ENCODE measurements at places on chromosomes 12 and 14.

DNA sequence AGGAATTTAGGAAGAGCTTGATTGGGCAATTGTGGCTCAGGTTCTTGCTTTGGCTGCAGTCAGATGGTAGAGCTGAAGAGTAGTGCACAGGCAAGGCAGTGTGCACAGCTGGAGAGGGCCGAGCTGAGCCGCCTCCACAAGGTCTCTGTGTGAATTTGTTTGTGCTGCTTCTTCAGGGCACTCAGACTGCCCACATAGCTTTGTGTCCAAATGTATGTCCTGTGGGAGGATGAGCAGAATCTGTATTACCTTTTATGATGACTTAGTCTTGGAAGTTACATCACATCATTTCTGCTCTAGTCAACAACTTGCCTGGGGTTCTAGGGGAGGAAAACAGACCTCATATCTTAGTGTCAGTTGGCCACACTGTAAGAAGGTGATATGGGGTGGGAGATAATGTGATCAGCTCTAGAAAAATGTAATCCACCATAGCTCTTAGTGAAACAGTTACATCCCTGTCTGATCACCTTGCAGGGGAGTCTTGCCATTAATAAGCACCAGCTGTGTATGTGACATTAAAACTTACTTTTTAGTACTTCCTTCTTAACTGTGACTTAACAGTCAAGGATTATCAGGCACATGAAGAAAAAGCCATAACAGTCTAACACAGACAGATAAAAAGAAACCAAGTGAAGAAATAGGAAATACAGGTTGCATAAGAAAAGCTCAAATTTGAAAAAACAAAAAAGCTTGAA lies 53.4 kb downstream of the RCOR1 start:
- DNase-seq: no peak

DNA sequence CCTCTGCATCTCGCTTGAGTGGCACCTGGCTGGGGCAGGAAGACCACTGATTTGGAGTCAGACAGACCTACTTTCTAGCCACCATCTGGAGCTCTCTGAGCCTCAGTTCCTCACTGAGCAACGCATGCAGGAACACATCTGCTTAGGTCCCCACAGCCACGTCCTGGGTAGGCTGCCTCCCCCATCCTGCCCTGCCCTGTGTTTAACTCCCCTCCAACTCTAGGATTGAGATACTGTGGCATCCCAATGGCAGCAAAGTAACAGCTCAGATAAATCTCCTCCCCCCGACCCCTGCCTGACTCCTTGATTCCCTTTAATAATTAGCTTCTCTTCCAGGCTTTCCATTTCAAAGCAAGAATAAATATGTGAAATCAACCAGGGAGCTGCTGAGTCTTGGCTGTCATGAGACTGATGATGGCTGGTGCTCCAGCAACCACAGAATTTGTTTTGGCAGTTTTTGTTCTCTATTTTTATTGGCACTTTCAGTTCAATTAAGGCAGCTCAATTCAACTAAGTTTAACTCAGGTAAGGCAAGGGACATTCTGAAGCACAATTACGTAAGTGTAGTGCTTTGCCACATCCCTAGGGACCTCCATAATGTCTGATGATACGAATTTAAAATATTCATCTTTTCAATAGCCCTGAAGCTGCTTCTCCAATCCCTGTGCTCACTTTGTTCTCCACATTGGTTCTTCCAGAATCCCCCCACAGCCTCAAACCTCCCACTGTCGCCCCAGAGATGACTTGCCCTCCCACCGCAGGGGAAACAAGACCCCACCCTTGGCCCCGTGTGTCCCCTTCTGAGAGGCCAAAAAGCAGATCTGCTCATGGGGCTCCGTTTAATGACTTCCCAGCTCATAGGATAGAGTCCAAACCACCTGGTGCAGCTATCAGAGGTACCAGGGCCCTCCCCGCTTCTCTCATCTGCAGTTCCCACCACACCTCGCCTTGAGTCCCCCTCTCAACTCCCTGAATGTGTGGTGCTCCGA lies 58.2 kb downstream of the ESR2 start:
- DNase-seq: no peak

- DNase-seq: no peak
Observed at GRCh38 chr12:51351913-51352532, 5.5 kb upstream of the CELA1 start.

- DNase-seq: no peak
Observed at GRCh38 chr14:85565862-85566296, 35.9 kb downstream of the FLRT2 start.

GRCh38 chr12:13947276-13947946 lies 34.0 kb downstream of the GRIN2B start:
- no peak for DNase-seq

GRCh38 chr14:94717808-94718207 lies 52.1 kb downstream of the GSC start:
- DNase-seq: no peak

DNA sequence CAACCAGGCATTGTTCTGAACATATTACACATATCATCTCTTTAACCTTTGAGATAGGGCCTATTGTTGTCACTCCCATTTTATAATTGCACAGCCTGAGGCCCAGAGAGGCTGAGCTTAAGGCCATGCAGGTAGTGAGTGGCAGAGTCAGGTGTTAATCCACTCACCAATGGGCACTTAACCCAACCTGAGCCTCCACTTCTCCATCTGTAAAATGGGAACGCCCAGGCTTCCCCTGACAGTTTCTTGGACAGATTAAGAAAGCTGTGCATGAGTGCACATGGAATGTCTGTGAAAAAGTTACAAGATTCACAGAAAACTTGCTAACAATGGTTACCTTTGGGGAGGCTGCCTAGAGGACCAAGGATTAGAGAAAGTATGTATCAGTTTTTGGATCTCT lies 32.9 kb downstream of the ESRRB start:
- no peak for DNase-seq

DNA sequence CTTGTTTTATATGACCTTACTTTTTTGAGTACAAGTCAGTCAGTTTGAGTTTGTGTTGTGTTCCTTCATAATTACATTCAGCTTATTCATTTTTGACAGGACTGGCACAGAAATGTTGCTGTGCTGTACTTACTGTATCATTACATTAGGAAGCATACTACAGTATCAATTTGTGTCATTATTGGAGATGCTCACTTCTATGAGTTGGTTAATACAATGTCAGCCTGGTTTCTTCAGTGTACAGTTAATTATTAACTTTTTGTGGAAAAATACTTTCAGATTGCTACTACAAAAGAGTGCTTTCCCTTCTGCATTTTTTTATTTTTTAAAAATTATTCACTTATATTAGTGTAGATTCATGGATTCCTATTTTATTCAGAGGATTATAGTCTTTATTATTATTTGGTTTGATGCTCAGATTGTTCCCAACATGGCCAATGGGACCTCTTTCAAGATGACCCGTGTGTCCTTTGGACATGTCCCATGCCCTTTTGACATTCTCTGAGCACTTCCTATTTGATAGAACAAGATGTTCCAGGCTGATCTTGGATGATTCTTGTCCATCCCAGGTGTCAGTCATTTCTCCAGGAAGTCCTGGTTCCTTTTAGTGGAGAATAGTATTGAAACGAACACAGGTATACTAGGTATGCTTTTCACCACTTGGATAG lies 66.6 kb downstream of the MON2 start:
- DNase-seq: no peak

DNA sequence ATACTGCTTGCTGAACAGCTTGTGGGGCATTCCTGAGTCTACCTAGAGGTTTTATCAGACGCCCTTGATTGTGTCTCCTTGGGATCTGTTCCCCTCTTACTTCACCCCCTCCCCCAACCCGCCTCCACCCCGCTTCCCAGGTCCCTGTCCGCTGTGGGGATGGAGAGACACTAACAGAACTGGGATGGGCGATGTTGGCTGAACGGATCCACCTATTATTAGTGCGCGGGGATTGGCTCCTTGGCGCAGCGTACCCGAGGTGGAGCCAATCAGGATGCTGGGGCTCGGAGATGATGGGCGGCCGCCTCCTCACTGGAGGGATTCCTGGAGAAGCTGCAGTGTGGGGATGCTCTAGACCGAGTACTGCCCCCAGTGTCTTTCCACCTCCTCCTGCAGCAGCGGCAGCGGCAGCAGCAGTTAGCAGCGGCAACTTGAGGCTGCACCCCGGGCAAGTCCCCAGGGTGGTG lies at the start of gene SYT1:
Gene SYT1 (plus strand): TSS at position 372 of the 467 bp plus-strand sequence.
- peak; percentile 58 for DNase-seq

DNA sequence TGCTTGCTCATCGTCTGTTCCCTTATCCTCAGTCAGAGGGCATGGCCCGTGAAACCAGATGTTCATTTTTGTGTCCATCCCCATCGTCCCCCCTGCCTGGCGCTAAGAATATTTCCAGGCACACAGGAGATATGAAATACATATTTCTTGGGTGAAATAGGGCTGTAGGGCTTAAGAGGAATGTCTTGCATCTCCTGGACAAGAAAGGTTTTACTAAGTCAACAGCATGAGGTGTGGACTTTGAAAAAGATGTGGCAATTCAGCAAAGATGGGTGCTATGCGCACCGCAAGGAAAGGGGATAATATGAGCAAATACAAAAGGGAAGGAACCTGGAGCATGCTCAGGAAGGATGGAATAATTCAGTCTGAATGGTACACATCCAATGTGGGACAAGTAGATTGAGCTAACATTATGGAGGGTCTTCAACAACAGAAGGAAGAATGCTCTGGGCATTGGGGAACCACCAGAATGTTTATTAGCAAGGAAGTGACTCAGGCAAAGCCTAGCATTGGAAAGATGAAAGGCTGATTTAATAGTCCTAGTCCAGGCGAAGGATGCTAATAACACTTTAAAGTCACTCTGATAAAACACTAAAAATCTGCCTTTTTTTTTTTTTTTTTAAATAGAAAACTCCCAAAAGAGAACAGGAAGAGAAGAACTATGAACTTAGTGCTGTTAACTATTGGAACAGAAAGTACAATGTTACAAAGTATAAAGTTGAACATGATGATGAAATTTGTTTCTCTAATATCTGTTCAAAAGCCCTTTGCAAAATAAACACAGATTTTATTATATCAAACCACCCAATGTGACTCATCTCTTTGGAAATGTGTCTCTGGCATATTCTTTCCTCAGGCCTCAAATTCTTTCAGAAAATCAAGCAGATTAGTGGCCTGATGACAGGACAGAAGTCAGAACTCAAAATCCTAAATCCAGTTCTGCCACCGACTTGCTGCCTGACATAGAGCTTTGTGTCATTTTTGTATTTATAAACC lies 449.5 kb downstream of the BCAT1 start:
- DNase-seq: no peak

DNA sequence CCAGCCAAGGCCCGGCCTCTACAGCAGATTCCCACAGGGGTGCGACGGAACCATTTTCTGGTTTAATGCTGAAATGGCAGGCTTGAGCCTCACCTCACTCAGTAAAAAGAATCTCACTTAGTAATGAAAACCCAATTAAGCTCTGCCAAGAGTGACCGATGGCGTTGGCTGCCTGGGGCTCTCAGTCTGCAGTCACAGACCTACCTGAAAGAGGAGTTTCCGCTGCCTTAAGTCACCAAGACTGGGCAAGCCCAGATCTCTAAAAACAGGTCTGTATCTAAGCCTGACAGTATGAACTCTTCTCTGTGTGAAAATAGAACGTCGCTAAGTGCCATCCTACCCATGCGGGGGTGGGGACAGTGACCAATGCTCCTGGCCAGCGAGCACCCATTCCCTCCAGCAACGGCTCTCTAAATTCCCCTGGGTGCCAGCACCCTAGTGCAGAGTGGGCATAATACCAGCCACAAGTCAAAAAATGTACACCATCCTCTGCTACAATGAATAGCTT lies 107.3 kb downstream of the FOXN3 start:
- DNase-seq: no peak

DNA sequence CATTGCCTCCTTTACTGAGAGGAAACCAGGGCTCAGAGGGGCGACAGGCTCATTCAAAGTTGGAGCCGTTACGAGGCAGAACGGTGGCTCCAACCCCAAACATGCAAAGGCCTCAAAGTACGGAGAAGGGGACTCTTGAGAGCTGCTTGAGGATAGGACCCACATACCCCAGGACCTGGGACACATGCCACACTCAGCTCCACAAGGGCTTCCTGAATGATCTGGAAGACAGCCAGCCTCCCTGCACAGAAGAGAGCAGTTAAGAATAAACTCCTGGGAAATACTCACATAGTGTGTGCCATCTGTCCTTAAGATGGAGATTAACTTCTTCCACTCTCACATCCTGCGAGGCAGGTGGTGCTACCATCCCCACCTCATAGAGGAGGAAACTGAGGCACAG lies 26.6 kb upstream of the NXPH4 start:
- DNase-seq: no peak

GRCh38 chr14:61753631-61754030 lies 8.6 kb upstream of the SNAPC1 start:
- no peak for DNase-seq

GRCh38 chr14:44453433-44454171 lies 53.5 kb downstream of the FSCB start:
- no peak for DNase-seq

- DNase-seq: no peak
Observed at GRCh38 chr14:70096866-70097265, 91.9 kb downstream of the SLC8A3 start.

DNA sequence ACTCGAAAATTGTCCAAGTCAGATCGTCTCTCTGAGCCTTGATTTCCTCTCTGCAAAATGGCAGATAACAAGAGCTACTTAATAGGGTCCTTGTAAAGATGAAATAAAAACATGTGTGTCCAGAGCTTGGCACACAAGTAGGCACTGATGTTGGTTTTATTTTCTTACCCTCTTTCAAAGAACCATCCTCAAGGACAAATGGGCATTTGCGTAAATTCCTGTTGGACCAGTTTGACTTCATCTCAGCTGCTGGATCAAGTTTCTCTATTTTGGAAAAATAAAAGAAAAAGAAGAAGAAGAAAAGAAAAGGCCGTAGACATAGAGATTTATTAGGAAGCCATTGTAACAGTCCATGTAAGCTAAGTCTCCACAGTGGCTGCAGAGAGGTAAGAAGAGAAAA lies 47.2 kb downstream of the MAP1LC3B2 start:
- no peak for DNase-seq

Measured in right forelimb (tissue), 1 donor.